ENCODE measurements at places on chromosomes 16 and 17. TPM values are rescaled to one million over a fixed set of nuclear protein-coding genes. Genes with fewer than 3 reads are reported as not detected.

GRCh38 chr17:80952291-80952690, 39.4 kb upstream of the CHMP6 start:
- DNase-seq: no peak

DNA sequence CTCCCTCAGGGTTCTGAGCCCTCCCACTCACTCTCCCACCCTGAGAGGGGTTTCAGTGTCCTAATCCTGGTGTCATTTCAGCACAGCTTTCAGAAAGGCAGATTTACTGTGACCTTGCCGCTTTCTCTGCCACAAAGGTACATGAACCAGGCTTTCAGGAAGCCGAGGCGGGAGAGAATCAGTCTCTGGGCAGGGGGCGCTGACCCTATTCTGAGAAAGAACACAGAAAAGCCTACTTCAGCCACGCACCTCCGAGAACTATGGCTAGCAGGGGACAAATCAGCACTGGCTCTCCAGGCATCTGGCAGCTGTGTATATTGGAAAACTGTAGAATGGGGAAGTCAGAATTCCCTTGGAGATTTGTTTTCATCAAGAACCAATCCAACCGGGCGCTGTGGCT, 57.7 kb upstream of the BCAR1 start:
- DNase-seq: no peak

- DNase-seq: no peak
These were observed 1.7 kb upstream of the NLRP1 start for GRCh38 chr17:5585836-5586521.

GRCh38 chr17:78172249-78173051, 4.1 kb downstream of the SYNGR2 start:
- DNase-seq: peak; percentile 47

GRCh38 chr17:80817861-80818260, 173.8 kb upstream of the CHMP6 start:
- no peak for DNase-seq

DNA sequence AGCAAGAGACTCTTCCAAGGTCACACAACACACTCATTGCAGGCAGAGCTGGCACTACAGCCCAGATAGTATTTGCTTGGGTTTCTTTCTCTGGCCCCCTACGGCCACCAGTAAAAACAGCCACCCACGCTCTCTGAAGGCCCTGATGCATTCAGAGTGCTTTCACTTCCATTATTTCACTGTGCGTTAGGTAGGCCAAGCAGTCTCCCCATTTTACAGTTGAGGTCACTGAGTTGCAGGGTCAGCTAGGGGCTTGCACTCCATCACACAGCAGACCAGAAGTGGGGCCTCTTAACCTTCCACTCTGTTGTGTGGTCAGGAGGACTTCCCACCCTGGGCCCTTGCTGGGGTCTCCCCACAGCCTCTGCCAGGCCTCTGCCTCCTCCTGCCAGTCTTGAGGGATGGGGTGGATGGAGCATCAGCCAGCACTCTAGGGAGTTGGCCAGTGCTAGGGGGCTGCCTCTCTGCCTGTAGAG, 2.5 kb downstream of the TBX21 start:
- DNase-seq: peak; percentile 55

Gene SECTM1
- not detected for polyA plus RNA-seq

Gene CDK5R1
- polyA plus RNA-seq: 2.7 TPM

Gene TBX21
- 0.11 TPM for polyA plus RNA-seq

Gene PLCD3
- polyA plus RNA-seq: not detected

Gene TMEM238L
- not detected for polyA plus RNA-seq

Data from naive B cell (primary cell).